ENCODE measurements at places on chromosomes 1 and 21.

- DNase-seq: no peak
These were observed 1.3 kb upstream of the AKT3 start for GRCh38 chr1:243851257-243851756.

GRCh38 chr21:34935898-34936297 lies 113.2 kb downstream of the RUNX1 start:
- DNase-seq: no peak

GRCh38 chr1:212461916-212462660 lies 29.4 kb downstream of the NENF start:
- DNase-seq: no peak

DNA sequence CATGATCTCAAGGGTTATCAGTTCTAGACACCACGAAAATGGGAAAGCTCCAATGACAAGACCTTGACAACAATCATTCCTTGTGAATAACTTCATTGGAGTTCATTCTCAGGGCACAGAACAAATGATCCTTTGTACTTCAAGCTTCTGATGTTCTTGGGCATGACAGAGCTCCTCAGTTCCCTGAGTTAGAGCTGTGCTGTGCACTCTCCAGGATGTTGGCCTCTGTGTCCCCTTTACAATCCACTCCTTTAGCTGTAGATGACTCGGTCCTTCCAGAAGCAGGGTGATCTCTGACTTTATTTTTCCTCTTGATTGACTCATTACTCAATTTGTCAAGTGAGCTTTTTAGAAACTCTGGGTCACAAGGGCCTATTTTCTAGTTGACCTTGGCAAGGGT lies 3.9 kb upstream of the FAM78B start:
- DNase-seq: no peak

DNA sequence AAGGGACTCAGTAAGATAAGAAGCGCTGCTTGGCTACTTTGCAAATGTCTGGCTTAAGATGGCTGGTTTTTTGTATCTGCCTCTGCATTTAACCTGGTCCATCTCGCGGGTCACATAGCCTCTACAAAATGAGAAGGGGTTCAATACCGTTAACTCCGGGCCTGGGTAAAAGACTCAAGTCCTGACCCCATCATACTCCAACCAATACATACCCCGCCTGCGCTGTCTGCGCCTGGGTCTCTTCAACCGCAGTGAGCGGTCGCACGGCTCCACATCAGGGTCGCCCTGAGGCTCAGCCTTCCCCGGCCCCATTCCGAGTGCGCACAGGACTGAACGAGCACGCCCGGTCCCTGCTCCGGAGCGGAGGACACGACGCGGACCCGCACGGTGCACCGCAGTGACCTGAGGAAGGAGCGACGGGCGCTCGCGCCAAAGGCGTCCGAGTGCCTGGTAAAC lies 558 bp upstream of the PGD start:
- DNase-seq: no peak

DNA sequence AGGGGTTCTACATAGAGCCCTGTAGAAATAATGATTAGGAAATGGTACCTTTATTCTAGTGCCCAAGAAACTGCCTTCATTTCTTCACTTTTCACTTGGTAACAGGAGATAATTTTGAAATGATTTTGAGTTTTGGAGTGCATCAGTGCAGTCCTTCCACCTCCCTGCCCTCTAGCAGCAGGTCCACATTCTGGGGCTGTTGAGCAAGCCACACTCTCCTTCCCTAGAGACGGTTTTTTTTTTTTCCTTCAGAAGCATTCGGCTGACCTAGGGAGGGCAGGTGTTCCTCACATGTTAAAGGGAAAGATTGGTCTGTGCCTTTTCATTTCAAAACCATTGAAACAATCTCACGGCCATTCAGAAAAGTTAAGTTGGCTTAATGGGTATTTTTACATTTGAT lies 39.8 kb downstream of the SLC37A1 start:
- DNase-seq: no peak

DNA sequence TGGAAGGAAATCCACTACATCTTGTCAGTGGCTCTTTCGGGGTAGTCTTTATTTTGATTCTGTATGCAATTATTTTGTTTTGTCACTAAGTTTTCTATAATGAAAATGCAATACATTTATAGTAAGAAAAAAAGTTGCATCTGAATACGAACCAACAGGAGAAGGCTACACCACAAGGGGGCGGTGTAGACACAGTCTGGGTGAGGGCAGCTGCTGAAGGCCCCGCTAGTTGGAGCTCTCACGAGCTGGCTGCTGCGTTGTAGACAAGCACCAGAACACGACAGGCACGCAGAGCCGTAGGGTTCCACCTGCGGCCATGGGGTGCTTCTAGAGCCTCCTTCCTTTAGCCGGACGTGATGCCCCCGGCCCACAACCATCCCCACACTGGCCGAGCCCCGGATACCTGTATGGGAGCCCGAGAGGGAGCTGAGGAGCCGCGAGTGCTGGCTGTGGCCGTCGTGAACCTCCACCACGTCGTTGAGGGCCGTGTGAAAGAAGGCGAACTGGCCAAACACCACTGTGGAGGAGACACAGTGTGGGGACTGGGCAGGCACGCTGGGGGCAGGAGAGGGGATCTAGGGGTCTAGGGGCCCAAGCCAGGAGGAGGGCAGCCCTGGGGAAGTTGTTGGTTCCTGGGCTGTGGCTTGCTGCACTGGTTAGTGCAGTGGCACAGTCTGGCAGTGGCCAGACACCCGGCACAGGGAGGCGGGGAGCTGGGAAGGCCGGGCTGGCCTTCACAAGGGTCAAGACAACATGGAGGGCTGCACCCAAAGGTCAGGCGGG lies 160.8 kb downstream of the ZSCAN20 start:
- DNase-seq: peak; percentile 89

- DNase-seq: no peak
These were observed 1597.8 kb downstream of the PLA2G4A start for GRCh38 chr1:188426561-188426960.

- DNase-seq: no peak
These were observed 3.0 kb upstream of the CTSK start for GRCh38 chr1:150810958-150811659.

DNA sequence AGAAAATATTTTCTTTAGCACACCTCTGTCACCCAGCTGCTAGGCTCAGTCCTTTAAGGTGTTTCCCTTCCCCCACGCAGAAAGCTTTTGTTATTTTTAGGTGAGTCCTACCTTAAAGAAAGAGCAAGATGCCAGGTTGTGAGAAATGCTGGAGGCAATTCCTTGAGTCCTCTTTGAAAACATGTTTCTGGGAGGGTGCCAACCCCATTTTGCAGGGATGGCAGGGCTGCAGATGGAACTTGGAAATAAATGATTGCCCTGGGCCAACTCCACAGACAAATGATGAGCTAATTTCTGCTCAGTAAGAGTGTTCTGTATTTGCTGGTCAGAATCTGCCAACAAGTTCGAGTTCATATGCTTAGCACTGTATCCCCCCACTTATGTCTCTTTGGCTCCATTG lies 119.2 kb upstream of the RAB3GAP2 start:
- DNase-seq: no peak

DNA sequence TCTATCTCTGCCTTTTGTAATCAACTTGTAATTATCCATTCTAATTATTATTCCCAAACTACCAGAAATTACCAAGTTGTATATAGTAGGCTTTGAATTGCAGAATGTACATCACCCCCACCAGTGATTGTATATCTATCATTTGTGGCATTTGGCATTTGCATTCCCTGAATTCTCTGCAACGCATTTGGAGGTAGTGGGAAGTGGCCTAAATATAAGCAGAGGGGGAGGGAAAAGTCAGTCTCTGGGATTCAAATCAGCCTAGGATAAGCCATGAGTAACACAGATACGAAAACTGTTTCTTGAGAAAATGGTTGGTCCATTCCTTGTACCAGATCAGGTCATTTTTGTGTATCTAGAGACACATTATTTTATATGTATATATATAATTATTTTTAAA lies 20.7 kb downstream of the DDX20 start:
- no peak for DNase-seq

DNA sequence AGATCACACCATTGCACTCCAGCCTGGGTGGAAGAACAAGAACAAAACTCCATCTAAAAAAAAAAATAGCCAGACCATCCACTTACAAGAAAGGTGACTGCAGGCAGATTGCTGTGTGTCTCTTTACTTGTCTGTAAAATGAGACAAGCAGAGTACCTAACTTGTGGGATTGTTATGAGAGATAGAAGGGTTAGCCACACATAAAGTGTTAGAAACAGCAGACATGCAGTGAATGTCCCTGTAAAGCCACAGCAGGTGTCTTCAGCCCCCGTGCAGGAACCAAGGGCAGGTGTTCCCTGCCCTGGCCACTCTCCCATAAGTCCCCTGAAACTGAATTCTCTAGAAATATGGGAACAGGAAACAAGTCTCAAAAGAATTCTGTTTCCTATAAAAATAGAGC lies 40.8 kb upstream of the EFHD2 start:
- DNase-seq: no peak

DNA sequence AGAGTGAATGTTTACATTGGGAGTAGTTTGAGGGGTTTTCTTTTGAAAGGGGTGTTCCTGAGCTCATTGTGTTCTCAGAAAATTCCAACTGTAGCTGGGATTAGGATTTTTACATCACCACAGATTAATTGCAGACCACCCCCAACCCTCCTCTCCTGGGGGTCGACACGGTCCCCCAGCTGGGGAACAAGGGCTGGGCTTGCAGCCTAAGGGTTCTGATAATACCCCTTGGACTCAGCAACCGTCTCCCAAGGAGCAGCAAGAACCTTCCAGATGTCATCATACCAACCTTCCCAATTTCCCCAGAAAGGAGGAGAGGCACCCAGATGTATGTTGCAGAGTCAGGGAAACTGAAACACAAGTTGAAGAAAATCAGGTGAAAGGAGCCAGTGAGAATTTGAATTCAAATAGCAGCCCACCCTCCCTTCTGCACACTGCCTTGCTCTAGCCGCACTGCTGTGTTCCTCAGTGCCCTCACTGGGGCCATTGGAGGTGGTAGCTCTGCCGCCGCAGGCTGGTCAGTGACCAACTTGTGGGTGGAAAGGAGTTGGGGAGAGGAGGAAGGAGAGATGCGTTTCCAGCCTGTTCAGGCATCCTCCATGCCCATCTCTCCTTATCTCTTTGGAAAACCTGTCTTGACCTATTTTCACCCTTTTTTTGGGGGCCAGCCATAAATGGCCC lies 14.7 kb upstream of the IGFN1 start:
- no peak for DNase-seq

- DNase-seq: no peak
These were observed 88.4 kb downstream of the NID1 start for GRCh38 chr1:235976490-235976889.

DNA sequence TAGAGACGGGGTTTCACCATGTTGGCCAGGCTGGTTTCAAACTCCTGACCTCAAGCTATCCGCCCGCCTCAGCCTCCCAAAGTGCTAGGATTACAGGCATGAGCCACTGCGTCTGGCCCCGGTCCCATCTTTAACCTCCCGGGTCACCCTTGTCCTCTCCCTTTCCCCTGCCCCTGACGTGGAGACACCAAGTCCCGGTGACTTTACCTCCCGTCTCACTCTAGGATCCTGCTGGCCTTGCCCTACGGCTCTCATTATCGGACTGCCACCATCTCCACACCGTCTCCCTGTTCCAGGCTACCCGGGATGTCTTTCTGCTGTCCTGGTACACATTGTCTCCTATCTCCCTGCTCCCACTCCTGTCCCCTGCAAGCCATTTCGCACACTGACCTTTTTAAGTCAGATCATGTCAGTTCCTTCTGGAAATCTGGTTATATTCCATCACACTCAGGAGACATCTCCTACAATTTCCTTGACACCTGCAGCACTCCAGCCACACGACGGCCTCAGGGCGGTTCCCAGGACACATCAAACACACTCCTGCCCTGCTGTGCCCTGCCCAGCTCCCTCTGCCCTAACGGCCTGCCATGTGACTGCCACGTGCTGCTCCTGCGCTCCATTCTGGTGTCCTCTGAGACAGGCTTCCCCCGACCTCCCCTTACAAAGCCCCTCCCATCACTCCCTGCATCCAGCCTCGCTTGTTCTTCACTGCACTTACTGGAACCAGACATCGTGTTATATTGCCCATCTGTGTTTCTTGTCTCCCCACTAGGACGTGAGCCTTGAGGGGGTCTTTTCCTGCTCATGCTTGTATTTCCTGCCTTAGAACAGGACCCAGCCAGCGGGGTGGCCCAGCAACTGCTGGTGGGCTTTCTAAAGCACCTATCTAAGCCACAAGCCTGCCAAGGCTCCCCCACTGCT lies 32.7 kb downstream of the TTC39A start:
- no peak for DNase-seq

DNA sequence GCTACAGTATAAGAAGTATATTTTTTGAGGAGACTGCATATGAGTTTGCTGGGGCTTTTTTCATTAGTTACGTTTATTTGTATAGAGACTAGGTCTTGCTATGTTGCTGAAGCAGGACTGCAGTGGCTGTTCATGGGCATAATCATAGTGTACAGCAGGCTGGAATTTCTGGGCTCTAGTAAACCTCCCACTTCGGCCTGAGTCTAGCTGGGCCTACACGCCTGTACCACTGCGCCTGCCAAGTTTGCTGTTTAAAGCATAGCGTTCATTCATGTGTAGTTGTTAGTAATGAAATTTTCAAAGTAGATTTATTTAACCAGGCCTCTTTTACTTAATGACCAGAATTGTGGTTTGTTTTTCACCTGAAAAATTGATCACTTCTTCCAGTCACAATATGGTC lies 33.8 kb downstream of the HS2ST1 start:
- no peak for DNase-seq

DNA sequence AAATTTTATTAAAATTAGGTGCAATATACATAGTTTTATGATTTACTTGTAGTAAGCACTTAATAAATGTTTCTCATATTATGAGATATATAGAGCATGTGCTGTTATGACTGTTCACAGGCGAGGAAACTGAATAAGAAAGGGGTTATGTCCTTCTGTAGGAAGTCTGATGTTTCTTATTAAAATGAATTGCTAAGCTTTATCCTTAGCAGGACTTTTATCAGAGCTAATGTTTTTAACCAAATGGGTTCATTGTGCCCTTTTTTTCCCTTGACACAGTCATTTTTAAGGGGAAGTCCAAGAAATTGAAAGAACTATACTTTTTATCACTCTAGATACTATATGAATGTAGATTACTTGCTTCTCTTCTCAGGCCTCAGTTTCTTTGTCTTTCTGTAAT lies 285.2 kb downstream of the PTPRC start:
- no peak for DNase-seq

DNA sequence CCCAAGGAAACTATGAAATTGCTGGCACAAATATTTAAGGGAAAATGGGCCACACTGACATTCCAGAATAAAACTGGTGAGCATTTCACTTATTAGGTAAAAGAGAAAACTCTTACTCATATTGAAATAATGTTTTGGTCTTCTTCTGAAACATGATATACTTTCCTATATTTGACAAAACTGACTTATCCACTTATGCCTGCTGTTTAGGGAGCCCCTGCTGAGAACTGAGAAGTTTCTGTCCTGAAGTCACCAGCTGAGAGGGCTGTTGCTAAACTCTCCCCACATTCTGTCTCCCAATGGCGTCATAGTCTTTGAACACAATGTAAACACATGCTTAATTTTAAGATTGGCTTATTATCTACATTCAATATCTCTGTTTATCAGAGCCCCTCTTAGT lies 46.8 kb upstream of the ZC3H11B start:
- DNase-seq: no peak

Measured in NCI-H1436 (cell line).